Stomach (tissue), 19 donors: ENCODE measurements at places on chromosomes 5 and 9. TPM values are rescaled to one million over a fixed set of nuclear protein-coding genes. Genes with fewer than 3 reads are reported as not detected.

RNF145 gene
- 68.8 TPM for total RNA-seq

HTR1A gene
- total RNA-seq: not detected

DNA sequence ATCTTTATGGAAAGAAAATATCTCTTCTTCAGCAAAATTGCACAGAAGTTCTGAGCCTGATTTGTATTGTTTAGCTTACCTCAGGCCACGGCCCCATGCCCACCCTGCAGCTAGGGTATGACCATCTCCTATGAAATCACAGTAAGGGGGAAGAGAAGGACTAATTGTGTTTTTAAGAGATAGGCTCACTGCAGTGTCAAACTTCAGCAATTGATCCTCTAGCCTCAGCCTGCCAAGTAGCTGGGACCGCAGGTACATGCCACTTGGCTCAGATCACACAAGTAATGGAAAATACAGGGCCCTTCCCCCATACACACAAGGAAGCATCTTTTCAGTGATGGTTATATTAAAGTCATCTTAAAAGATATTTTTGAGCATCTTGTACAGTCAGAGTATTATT is 60.0 kb downstream of the DMAC1 start:
- DNase-seq: no peak
- H3K36me3 ChIP-seq: no peaks in the 10 kb centered on the region
- H3K27me3 ChIP-seq: no peaks in the 10 kb centered on the region
- no peaks in the 10 kb centered on the region for H3K4me1 ChIP-seq

GRCh38 chr5:149937610-149938009 is 7.0 kb downstream of the PDE6A start:
- H3K4me3 ChIP-seq: no peak overlapping the region
- H3K27ac ChIP-seq: no peak overlapping the region
- no peaks in the 10 kb centered on the region for H3K27me3 ChIP-seq
- H3K36me3 ChIP-seq: no peaks in the 10 kb centered on the region
- no peaks in the 10 kb centered on the region for H3K4me1 ChIP-seq
- DNase-seq: no peak

GRCh38 chr5:119220576-119221197 is 135.1 kb upstream of the TNFAIP8 start:
- H3K36me3 ChIP-seq: no peaks in the 10 kb centered on the region
- no peaks in the 10 kb centered on the region for H3K4me1 ChIP-seq
- H3K27me3 ChIP-seq: no peaks in the 10 kb centered on the region
- H3K27ac ChIP-seq: no peak overlapping the region
- DNase-seq: no peak

DNA sequence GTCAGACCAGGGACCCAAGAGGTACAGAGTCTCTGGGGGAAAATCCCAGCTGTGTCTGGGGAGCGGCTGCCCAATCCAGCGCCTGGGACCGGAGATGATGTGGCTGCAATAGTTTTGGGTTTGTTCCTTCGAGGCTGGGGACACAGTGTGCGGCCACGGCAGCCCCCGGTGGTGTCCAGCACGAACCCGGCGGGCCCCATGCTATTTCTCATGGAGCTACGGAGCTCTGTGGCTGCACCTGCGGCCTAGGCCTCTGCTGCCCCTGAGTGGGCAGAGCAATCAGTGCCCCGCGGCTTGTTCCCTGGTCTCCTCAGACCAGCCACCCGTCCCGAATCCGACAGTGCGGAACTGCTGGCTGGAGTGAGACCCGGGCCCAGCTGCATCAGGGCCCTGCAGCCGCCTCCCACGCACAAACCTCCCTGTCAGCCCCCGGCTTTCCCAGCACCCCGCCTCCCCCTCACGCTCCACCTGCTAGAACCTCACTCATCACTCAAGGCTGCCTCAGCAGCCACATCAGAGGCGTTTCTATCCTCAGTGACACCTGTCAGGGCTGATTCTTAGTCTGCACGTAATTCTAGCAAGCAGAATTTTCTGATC is 29.0 kb downstream of the SARDH start:
- H3K36me3 ChIP-seq: no peaks in the 10 kb centered on the region
- no peaks in the 10 kb centered on the region for H3K4me1 ChIP-seq
- no peak overlapping the region for H3K27ac ChIP-seq
- no peaks in the 10 kb centered on the region for H3K27me3 ChIP-seq
- no peak overlapping the region for H3K4me3 ChIP-seq

DNA sequence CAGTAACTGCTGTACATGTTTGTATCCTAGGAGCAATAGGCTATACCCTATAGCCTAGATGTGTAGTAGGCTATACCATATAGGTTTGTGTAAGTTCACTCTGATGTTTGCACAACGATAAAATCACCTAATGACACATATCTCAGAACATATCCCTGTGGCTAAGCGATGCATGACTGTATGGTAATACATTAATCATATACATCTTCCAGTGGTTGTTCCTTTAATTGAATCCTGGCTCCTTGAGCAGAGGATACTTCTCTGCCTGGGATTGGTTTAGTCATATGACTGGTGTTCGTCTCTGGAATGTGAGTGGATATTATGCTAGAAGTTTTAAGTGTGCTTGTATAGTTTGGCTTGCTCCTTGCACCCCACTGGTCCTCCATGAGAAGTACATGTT is 425.8 kb downstream of the MAN2A1 start:
- no peak for DNase-seq
- H3K27ac ChIP-seq: no peak overlapping the region
- H3K27me3 ChIP-seq: no peaks in the 10 kb centered on the region
- no peak overlapping the region for H3K4me3 ChIP-seq

DNA sequence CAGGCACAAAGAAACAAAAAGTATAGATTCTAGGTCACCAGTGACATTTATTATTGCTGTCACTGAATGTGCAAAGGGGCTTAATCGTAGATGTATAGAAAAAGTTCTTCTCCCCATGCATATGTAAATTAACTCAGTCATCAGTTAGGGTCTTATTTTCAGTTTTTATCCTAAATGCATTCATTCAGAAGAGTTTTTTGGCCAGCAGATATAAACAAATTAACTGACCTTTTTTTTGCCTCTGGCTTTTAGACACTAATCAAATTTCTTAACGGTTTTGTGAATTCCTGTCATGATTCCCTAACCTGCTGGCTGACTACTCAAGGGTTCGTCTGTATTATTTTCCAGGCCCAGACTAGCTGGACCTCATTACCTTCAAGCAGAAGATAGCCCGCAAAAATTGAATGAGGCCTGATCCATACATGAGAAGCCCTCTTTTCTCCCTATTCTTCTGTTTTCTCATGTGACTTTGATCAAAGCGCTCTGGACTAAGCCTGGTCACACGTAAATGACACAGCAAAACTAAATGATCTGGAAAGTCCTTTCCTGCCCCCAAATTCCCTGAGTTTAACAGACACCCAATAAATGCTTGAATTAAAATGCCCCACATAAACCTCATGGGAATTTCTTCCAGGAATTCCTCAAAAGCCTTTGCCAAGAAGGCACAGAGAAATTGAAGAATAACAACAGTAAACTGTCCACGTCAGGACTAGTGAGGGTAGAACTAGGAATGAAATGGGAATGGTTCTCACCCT is 83.7 kb downstream of the MYO10 start:
- H3K27me3 ChIP-seq: no peaks in the 10 kb centered on the region
- no peak for DNase-seq
- H3K4me1 ChIP-seq: peaks cover 25% of the 10 kb centered on the region
- no peak overlapping the region for H3K4me3 ChIP-seq
- H3K36me3 ChIP-seq: no peaks in the 10 kb centered on the region
- no peak overlapping the region for H3K27ac ChIP-seq

GRCh38 chr9:135083241-135083810 is 4.1 kb upstream of the OLFM1 start:
- no peak overlapping the region for H3K27ac ChIP-seq
- no peak overlapping the region for H3K4me3 ChIP-seq
- no peaks in the 10 kb centered on the region for H3K36me3 ChIP-seq
- H3K27me3 ChIP-seq: peaks cover 60% of the 10 kb centered on the region
- peaks cover 30% of the 10 kb centered on the region for H3K4me1 ChIP-seq
- no peak for DNase-seq
